Lower lobe of right lung (tissue), 2 donors: ENCODE measurements at places on chromosomes 11 and 22.

DNA sequence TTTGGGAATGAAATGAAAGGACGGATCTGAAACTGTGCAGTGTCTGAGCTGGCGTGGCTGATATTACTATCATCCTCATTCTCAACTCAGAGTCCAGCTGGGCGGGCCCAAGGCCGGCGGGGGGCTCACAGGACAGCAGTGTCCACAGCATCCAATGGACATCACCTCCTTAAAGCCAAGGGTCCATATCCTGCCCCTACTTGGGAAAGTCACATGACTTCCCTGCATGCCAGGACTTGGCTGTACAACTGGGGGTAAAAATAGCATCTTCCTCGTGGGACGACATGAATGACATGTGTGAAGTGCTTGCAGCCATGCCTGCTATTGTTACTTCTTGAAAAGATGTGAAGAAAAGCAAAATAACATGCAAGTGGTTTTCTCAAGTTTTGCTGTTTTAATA is 82.3 kb downstream of the TRMU start:
- DNase-seq: no peak

DNA sequence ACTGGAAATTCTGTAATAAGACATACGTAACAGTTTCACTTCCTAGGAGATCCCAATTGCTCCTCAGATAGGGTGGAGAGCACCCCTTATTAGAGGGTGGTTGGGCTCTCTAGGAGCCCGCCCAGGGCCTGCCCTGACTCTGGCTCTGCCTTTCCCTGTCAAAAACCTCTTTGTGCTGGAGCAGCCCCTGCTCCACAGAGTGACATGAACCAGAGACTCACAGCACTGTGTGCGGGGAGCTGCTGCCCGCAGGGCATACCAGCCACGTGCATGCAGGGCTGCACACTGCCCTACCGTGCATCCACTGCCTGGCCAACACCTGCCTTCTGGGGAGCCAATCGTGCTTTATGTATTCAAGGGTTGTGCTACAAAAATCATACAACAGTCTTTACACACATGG is 24.3 kb downstream of the KCNQ1OT1 start:
- no peak for DNase-seq

GRCh38 chr11:1705126-1706052 is 8.4 kb downstream of the KRTAP5-6 start:
- DNase-seq: no peak

DNA sequence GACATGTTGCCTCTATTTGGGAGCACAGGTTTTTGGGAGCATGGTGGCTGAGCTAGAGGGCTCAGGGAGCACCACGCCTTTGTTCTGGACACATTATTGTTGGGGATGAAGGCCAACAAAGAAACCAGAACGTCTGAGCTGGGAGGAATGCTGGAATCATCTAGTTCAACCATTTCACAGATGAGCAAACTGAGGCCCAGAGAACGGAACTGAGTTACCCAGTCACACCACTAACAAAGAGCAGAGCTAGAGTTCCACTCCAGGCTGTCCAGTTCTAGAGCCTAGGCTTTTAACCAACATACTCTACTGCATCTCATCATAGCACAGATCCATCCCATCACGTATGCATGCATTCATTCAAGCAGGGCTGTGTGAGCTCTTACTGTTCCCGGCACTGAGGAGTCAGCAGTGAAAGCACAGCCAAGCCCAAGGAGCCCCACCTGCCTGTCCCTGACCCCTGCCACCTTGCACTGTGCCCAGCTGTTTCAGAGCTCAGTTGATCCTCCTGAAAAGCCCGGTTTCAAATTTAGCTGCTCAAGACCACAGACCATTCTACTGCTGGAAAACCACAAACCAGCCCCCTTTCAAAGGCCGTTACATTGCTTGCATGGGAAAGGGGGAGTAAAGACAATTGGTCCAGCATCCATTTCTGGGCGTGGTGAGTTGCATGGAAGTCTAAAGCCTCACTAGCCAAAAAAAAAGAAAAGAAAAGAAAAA is 16.9 kb upstream of the TCF20 start:
- DNase-seq: no peak

- no peak for DNase-seq
These were observed 38.0 kb downstream of the ETS1 start for GRCh38 chr11:128549256-128549944.

DNA sequence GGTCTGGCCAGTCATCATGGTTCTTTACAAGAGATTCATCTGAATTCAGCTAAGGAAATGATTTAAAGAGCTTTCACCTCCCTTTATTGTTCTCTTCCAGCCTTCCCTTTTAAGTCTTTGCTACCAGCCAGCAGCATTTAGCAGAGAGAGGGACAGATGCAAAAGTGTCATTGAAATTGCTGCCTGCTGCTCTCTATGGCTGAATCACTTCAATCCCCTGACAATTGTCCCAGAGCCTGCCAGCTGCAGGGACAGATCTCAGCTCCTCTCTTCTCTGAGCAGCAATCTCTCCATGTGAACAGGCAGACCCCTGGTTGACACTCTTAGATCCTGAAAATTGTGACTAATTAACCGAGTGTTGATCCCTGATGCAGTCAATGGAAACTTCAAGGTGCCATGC is 816.9 kb upstream of the CCDC90B start:
- DNase-seq: no peak

- DNase-seq: no peak
These were observed 8.3 kb downstream of the LGR4 start for GRCh38 chr11:27464289-27464696.

GRCh38 chr11:15278128-15278527 is 163.4 kb downstream of the INSC start:
- no peak for DNase-seq

DNA sequence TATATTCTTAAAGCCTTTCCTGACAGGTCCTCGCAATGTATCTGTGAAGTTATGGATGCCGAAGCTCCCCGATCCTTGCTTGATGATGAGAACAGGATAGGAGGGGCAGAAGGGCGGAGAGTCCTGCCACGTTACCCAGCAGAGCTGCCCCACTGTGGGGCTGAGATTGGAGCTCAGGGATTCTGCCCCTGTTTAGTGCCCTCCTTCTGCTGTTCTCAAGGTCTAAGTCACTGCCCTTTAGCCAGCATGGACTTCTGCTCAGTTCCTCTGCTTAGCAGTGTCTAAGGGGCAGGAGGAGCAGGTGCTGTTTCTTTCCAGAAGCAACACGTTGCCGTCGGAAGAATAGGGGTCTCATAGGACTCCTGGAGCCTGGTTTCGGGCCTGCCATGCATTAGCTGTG is 164.2 kb upstream of the B3GAT1 start:
- DNase-seq: no peak

DNA sequence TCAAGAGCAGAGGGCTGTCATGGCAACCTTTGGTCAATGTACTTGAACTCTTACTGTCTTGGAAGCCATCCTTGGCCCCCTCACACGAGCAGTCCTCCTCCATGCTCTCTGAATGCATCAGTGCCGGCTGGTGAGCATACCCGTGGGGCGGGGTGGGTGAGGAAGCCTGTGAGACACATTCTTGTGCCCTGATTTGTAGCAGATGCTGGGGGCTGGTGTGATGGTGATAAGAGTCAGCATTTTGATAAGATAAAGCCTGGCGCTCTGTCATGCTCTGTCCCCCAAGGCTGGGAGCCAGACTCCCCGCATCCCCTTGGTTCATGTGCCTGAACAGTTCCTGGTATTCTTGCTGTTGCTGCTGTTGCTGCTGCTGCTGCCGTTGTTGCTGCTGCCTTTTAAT is 20.5 kb upstream of the APOA1 start:
- no peak for DNase-seq

DNA sequence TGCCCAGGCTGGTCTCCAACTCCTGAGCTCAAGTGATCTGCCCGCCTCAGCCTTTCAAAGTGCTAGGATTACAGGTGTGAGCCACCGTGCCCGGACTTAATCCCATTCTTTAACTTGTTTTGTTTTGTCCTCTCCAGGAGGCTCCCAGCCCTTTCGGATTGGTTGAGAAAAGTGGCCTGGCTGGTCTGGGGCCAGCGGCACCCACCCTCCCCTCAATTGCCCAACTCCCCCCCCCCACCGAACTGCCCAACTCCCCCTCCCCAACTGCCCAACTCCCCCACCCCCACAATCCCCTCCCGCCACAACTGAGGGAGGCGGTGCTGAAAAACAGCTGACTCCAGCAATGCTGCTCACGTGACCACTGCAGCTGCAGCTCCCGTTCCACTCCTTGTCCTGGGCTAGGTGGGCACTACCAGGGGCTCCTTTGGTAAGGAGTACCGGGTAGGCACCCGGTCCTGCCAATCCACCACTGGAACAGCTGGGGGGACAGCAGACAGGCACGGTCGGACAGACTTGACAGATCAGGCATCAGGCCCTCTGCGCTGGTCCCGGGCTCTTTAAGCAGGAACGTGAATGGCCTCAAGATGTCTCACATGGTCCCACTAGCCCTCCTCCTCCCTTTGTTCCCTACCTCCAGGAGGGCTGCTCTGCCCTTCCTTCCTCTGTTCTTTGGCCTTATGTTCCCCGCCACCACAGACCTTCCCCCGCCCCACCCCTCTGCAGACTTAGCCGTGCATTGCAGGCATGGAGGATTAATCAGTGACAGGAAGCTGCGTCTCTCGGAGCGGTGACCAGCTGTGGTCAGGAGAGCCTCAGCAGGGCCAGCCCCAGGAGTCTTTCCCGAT is at the start of gene TCN2:
Gene TCN2 (plus strand): TSS at position 720 of the 845 bp plus-strand sequence. CDS start 158 bp downstream, outside the sequence.
- DNase-seq: peak; percentile 80

- DNase-seq: peak; percentile 47
These were observed 59.6 kb upstream of the PAX6 start for GRCh38 chr11:31870609-31871309.

DNA sequence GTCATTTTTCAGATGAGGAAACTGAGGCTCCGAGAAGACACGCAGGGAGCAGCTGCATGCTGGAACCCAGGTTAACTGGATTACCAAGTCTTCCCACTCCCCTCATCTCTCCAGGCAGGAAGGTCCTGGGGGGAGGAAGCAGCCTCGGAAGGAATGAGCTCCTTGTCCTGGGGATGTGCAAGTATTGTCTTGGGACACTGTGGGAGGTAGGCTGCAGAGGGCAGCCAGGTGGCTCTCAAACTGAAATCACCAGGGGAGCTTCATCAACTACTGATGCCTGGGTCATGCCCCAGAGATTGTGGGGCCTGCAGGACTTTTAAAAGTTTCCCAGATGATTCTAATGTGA is 7.6 kb downstream of the GDPD5 start:
- DNase-seq: no peak

DNA sequence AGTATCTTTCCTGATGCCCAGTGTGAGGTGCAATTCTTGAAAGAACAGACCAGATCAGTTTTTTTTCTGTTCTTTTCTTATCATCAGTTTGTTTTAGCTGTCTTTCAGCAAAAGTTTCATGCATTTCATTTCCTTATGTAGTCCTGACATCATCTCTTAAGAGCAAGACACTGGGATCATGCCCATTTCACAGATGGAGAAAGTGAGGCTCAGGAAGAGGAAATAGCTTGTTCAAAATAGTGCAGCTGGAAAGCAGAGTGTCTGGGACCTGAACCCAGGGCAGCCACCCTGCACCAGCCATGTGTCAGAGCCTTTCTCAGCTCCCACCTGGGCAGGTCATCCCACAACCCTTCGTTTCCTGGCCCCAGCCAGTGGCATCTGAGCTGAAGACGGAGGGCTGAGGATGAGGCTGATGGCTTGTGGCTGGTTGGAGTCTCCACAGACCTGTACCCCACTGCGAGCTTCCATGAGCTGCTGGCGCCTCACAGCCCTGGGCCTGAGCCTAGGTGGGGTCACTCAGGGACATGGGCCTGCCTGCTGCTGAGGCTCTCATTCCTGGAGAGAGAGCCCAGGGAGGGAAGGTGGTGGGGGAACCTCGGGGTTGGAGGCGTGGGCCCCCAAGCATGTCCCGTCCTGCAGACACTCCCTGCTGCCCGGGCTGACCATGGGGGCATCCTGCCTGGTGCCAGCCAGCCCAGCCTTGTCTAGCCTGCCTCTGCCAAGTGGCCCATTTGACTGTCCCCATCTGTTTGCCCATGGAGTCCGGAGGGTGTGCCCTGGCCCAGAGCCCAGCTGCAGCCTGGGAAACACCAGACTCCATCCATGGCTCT is 61.8 kb downstream of the SMIM38 start:
- no peak for DNase-seq

GRCh38 chr11:76008474-76008873 is 193.5 kb downstream of the UVRAG start:
- no peak for DNase-seq

DNA sequence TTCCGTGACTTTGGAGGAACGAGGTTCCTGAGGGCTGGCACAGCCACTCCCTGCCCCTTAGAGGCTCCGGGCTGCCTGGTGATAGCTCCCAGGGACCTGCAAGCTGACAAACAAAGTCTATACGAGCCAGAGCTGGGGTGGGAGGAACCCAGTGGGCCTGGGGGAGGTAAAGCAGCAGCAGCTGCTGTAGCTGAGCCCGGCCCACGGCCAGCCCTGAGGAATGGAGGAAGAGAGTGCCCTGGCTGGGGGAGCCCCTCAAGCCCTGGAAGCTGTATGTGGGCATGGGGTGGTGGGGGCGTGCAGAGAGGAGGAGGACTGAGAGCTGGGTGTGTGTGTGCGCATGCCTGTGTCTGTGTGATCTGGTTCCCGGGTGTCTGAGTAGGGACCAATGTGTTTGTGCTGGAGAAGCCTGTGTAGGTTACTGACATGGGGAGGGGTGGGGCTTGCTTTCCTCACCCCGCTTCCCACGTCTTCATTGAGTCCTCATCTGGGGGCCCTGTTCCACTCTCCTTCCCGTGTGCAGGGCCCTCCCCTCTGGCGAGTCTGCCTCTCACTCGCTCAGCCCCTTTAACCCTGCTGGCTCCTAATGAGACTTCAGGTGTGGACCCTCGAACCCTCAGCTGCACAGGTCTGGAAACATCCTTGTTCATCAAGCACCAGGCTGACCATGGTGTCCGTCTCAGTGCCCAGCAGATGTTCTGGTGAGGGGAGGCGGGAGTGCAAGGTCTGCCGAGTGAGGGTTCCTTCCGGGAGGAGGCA is 10.8 kb downstream of the ST3GAL4 start:
- DNase-seq: peak; percentile 60

- no peak for DNase-seq
These were observed 145.0 kb upstream of the RAG2 start for GRCh38 chr11:36743039-36743438.

GRCh38 chr11:109048098-109048497 is 373.9 kb upstream of the C11orf87 start:
- no peak for DNase-seq
